ENCODE measurements at places on chromosomes 5 and 9. TPM values are rescaled to one million over a fixed set of nuclear protein-coding genes. Genes with fewer than 3 reads are reported as not detected.

Gene MYO10
- 36.7 TPM for total RNA-seq

Gene ZNF883
- 5.9 TPM for total RNA-seq

Gene FBP2
- total RNA-seq = not detected

Gene DMRTA1
- 2.4 TPM for total RNA-seq

Gene PGM5
- 0.05 TPM for total RNA-seq

All from airway epithelial cell (primary cell).